ENCODE measurements at places on chromosomes 3 and 15.

GRCh38 chr3:64163755-64164148 is 61.5 kb downstream of the PRICKLE2 start:
- DNase-seq: no peak

DNA sequence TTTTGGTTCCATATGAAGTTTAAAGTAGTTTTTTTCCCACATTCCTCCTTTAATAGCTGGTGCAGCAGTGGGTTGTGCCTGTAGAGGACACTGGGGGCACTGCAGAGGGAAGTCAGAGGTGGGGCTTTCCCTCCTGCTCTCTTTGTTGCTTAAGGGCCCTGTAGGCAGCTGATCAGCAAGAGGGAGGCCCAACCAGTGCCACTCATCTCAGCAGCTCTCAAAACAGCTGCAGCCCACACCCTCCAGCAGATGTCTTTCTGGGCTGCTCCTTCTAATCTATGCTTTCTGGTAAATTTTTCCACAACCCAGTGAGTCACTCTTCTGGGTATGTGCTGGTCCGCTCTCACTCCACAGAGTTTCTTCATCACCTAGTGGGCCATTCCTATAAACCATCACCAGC is 263.8 kb downstream of the FEZF2 start:
- no peak for DNase-seq

DNA sequence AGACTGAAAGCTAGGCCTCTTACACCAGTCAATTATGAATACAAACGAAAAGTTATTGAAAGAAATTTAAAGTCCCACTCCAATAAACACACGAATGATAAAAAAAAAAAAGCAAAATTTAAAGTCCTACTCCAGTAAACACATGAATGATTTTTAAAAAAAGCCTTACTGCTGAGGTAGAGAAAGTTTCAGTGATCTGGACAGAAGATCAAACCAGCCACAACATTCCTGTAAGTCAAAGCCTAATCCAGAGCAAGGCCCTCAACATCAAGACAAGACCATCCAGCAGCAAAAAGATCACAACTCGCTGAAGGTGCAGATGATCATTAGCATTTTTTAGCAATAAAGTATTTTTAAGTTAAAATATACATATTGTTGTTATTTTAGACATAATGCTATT is 95.6 kb upstream of the LIPC start:
- DNase-seq: no peak

DNA sequence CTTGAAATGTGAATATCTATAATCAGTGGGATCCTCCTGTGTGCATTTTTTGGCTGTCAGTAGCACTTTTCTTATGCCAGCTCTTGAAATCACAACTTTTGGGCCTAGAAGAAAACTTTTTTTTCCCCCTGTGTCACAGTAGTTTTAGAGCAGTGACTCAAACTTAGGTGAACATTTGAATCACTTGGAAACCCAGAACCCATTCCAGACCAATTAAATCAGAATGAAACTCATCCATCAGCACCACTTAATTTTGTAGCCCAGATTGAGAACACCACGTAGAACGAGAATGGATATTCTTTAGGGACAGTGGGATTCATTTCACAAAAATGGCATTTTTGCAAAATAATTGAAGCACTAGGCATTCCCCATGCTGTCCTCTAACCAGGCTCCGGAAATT is 224.8 kb upstream of the NANOGP8 start:
- DNase-seq: no peak

DNA sequence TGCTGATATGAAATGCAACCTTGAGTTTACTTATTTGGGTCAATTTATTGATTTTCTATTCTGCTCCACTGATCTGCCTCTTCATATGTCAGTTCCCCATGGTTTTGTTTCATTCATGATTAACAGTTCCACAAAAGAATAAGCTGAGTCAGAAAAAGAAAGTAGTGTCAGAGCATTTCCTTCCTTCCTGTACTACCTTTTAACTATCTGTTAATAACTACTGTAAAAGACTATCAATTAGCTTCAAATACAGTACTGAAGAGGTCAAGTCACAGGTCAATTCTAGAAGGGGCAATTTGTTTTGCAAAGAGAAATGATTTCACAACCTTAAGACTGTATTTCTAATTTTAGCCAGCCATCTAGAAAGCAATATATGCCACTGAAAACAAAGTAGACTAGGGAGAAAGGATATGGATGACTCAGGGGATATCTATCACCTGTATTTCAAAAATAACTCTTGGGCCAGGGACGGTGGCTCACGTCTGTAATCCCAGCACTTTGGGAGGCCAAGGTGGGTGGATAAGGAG is 129.5 kb downstream of the TFDP2 start:
- DNase-seq: no peak

DNA sequence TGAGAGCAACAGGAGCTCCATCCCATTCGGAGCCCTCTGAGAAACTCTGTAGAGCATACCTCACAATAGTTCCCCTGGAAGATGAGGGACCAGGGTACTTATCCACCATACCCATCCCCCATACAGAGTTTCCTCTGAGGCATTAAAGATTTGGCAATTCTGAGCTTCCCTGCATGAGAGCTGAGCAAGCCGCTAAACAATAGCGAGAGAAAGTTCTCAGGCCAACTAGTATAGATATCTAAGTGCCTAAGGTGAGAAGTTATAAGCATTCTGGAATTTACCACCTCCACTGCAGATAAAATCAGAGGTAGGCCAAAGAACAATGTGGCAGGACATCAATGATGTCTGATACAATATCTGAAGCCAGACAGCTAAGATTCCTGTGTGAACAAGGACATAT is 129.1 kb upstream of the MBNL1 start:
- no peak for DNase-seq

- no peak for DNase-seq
These were observed 78.5 kb upstream of the ST8SIA2 start for GRCh38 chr15:92315144-92315543.

- no peak for DNase-seq
These were observed 1.9 kb downstream of the CHD2 start for GRCh38 chr15:92901995-92902394.

GRCh38 chr3:194330579-194330978 is 20.5 kb downstream of the CPN2 start:
- DNase-seq: no peak

DNA sequence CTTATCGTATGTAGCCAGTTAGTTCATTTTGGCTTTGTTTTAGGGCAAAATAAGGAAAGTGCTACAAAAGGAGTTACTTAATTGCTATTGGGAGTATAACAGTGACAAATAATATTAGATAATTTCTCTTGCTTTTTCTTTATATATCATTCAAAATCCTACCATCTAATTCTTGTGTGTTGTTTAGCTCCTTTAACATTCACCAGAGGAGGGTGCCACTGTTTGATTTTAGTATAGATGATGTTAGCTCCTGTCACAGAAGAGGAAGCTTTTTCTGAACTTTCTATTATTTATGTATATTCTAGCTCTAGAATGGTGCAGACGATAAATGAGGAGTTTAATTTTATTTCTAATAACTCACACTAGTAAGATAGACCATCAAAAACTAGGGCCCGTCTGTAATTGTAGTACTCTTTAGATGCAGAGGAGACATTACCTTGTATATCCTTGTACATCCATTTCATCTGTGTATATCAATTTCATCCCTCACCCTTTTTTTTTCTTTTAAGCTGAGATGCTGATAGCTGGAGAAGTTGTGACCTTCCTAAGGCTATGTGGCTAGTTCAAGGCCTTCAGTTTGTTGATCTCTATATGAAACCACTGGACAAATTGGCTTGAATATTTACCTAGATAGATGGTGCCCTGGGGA is 3.0 kb downstream of the PPM1L start:
- DNase-seq: no peak

DNA sequence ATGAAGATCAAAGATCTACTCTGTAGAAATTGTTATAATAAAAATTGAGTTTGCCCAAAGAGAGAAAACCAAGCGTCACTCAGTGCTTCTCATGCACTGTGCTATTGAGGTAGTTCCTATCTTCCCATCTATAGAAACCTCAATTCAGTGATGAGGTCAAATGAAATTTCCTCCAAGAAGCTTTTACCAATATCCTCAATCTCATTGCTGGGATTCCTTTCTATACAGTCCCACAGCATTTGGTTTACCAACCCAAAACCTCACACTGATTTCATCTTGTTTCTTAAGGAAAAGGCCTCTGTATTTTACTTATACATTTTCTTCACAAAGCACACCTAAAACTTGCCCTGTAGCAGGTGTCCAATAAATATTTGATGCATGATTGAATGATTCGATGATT is 147.2 kb downstream of the ALCAM start:
- DNase-seq: no peak

GRCh38 chr15:57485869-57486268 is 105.8 kb upstream of the MYZAP start:
- DNase-seq: no peak

GRCh38 chr15:94119923-94120775 is 111.2 kb upstream of the MCTP2 start:
- DNase-seq: no peak
